ENCODE measurements at places on chromosomes 3 and 15. TPM values are rescaled to one million over a fixed set of nuclear protein-coding genes. Genes with fewer than 3 reads are reported as not detected.

ILDR1 gene
- not detected for total RNA-seq

KBTBD12 gene
- not detected for total RNA-seq

RBPMS2 gene
- total RNA-seq: not detected

TFRC gene
- total RNA-seq: 52.3 TPM
